ENCODE measurements at places on chromosomes 2 and 18. TPM values are rescaled to one million over a fixed set of nuclear protein-coding genes. Genes with fewer than 3 reads are reported as not detected.

The TBC1D8 gene
- 0.63 TPM for total RNA-seq

The NPAS2 gene
- 0.55 TPM for total RNA-seq

The NAT8 gene
- not detected for total RNA-seq

The ANO7 gene
- total RNA-seq, result 0.53 TPM

The KCNJ13 gene
- total RNA-seq, result not detected

The RESP18 gene
- not detected for total RNA-seq

The ARHGEF33 gene
- 0.28 TPM for total RNA-seq

The TUBA4B gene
- not detected for total RNA-seq

The UGT1A4 gene
- not detected for total RNA-seq

The TMEM37 gene
- total RNA-seq, result not detected

The SLC23A3 gene
- 2.3 TPM for total RNA-seq

The MTHFD2 gene
- 277 TPM for total RNA-seq

The MYCN gene
- total RNA-seq, result not detected

The UGT1A1 gene
- total RNA-seq, result not detected

The RBM44 gene
- 0.93 TPM for total RNA-seq

The LYPD6B gene
- total RNA-seq, result not detected

The WDR54 gene
- total RNA-seq, result 105 TPM

The ZBTB7C gene
- total RNA-seq, result 0.95 TPM

The POMC gene
- total RNA-seq, result 2.7 TPM

The ASPRV1 gene
- 0.98 TPM for total RNA-seq

The MOCOS gene
- 0.15 TPM for total RNA-seq

The PRSS56 gene
- total RNA-seq, result not detected

The GYPC gene
- 133 TPM for total RNA-seq

The GPR17 gene
- not detected for total RNA-seq

The MTA3 gene
- 21.5 TPM for total RNA-seq

The GBX2 gene
- total RNA-seq, result not detected

The PIKFYVE gene
- total RNA-seq, result 37.2 TPM

The BUB1 gene
- total RNA-seq, result 120 TPM

The CDCA7 gene
- total RNA-seq, result 65.2 TPM

The CCDC88A gene
- total RNA-seq, result 11.4 TPM

The TSPYL6 gene
- total RNA-seq, result not detected

The POTEI gene
- not detected for total RNA-seq

The MRO gene
- not detected for total RNA-seq

The MSH2 gene
- total RNA-seq, result 39.3 TPM

The C2orf92 gene
- 12.4 TPM for total RNA-seq

The NGEF gene
- 0.48 TPM for total RNA-seq

The TRIM54 gene
- total RNA-seq, result 0.13 TPM

The CHRND gene
- total RNA-seq, result not detected

The CREG2 gene
- 0.65 TPM for total RNA-seq

The HS1BP3 gene
- 19.4 TPM for total RNA-seq

The CEBPZOS gene
- 36.3 TPM for total RNA-seq

The REG3G gene
- not detected for total RNA-seq

The NYAP2 gene
- total RNA-seq, result not detected

The IMPA2 gene
- total RNA-seq, result 15.4 TPM

The PCARE gene
- total RNA-seq, result not detected

The CD8B gene
- 2.1 TPM for total RNA-seq

The KCNG3 gene
- total RNA-seq, result not detected

The MEP1B gene
- total RNA-seq, result 0.13 TPM

The MOB1A gene
- 193 TPM for total RNA-seq
